Hindlimb muscle (tissue), 1 donor: ENCODE measurements at places on chromosomes 5 and 9. TPM values are rescaled to one million over a fixed set of nuclear protein-coding genes. Genes with fewer than 3 reads are reported as not detected.

The SPATA31E1 gene
- not detected for polyA plus RNA-seq

The PTPDC1 gene
- polyA plus RNA-seq, result 7.2 TPM

The RNF224 gene
- polyA plus RNA-seq, result 2.1 TPM

The UQCRQ gene
- 172 TPM for polyA plus RNA-seq

The PTAR1 gene
- polyA plus RNA-seq, result 20.9 TPM

The FOXD4 gene
- 2.7 TPM for polyA plus RNA-seq

The FGFR4 gene
- 195 TPM for polyA plus RNA-seq

The TIMD4 gene
- 2.0 TPM for polyA plus RNA-seq

The CKMT2 gene
- 75.1 TPM for polyA plus RNA-seq

DNA sequence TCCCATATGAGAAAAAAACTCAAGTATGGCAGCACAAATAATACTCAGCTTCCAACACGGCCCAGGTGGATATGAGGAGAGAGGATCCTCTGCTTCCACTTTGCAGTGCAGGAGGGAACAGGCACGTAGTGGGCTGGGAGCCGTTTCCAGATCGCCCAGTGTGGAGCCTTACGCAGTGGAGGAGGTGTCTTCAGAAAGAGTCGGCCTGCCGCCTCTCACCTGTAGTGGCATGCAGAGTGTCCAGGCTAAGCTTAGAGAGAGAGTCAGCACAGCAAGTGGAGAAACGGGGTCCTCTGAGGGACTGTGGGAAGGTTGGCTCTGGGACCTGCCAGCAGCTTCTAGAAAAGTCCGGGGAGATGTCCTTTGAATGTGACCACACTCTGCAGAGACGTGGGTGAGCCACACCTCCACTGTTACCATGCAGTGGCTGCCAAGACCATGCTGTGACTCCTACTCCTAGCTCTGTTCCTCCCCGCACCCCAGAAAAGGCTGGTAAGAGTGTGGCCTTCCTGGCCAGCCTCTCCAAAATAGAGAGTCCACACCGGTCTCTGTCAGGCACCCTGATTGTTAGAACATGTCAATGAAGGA lies 3.5 kb upstream of the SEMA4D start:
- no peak for DNase-seq

GRCh38 chr5:170591054-170591453 lies 87.2 kb downstream of the KCNIP1 start:
- DNase-seq, result no peak

DNA sequence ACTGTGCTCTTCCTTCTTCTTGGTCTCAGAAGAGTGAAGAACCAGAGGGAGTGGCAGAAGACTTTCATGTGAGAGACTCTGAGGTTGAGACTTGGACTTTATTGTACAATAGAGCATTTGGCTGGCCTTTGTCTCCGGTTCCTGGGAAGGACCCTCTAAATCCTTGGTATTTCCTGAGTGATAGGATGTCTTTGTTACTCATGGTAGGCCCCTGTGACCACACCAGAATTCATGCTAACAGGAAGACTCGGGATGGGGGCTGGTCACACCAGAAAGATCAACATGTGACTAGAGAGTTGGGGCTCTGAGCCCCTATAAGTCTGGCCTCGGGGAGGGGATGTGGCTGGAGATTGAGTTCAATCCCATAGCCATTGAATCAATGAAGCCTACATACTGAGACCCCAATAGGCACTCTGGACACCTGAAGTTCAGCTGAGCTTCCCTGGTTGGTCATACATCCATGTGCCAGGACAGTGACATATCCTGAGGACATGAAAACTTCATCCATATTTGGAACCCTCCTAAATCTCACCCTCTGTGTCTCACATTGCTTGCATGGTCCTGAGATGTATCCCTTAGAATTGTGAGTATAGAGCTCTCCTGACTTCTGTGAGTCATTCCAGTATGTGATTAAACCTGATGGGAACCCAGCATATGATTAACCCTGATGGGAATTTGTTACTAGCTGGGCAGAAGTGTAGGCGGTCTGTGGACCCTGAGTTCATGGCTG lies 201.7 kb downstream of the GADD45G start:
- DNase-seq, result no peak

DNA sequence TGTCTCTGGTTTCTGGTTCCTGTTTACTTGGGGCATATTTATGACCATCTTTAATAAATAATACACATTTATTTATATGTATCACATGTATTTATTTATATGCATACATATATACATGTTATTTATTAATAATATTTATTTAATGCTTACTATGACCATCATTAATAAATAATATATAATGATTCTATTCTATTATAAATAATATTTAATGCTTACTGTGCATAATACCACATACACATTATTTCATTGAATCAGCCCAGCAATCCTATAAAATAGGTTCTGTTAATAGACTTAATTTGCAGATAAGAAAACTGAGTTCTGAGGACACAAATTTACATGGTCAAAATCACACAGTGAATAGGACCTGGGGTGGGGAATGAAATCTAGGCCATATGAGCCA lies 24.2 kb downstream of the ACTBL2 start:
- no peak for DNase-seq

DNA sequence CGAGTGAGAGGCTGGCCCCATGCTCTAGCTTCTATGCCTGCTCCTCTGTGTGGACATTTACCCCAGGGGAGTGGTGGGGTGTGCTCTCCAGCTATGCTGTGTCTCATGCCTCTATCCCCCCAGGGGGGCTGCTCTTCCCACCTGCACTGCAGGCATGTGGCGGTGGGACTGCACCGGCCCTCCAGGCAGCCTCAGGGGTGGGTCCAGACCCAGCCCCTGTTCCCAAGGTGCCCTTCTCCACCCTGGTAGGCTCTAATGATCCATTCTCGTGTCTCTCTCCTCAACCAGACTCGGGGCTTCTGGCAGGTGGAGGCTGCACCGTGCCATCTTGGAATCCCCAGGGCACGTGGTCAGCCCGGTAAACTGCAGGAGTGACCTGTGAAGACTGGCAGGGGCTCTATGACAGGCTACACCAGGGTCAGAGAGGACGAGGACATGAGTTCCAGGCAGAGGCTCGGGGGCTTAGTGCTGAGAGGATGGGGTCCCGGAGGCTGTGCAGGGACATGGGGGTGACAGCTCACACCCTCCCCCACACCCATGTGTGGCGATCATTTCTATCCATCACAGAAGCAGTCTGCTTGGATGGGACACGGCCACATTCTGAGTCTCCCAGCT lies 22.7 kb upstream of the COL5A1 start:
- DNase-seq, result no peak

DNA sequence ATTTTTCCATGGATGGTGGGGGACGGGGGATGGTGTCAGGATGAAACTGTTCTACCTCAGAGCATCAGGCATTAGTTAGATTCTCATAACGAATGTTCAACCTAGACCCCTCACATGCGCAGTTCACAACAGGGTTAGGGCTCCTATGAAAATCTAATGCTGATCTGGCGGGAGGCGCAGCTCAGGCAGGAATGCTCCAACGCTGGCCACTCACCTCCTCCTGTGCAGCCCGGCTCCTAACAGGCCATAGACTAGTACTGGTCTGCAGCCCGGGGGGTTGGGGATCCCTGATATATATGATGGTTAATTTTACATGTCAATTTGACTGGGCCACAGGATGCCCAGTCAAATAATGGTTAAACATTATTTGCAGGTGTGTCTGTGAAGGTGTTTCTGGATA lies 199.0 kb upstream of the NR4A3 start:
- DNase-seq, result no peak

GRCh38 chr5:98927242-98927988 lies 1.4 kb downstream of the CHD1 start:
- peak; percentile 75 for DNase-seq

GRCh38 chr9:3181049-3181953 lies 337.4 kb upstream of the PUM3 start:
- DNase-seq, result peak; percentile 50

GRCh38 chr5:126000507-126000906 lies 422.7 kb upstream of the GRAMD2B start:
- no peak for DNase-seq

DNA sequence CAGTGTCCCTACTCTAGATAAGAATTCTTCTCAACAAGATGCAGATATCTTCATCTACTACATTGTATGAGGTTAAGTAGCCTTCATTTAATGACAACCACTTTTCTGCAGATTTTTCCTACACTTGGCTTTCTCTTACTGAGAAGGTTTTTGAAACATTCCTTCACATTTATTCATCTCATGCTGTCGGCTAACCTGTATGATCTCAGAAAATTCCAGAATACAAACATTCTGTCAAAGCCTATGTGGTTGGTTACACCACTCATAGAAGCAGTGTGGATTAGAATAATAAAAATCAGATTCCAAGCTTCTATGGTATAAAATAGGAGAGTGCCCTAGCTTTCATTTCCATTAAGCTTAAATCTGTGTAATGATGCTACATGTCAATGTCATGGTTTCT lies 39.4 kb upstream of the ERCC6L2 start:
- no peak for DNase-seq

DNA sequence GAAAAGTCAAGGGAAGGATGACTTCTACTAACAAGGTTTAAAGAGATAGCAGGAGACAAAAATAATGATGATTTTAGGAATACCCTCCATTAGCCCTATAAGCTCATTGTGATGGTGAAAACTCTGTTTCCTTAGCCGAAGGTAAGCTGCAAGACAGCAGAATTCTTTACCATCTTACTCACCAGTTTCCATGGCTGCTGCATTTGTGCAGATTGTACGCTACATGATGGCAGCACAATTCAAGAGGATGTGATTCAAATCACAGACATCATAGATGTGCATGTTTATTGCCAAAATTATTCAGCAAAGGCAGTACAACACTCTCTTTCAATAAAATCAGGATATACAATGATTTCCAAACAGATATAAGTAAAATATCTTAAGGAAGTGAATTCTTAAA lies 175.6 kb downstream of the SPATA31D1 start:
- DNase-seq, result no peak

GRCh38 chr9:108903420-108904103 lies 30.4 kb downstream of the ELP1 start:
- DNase-seq, result no peak
